ENCODE measurements at places on chromosomes 4 and X.

DNA sequence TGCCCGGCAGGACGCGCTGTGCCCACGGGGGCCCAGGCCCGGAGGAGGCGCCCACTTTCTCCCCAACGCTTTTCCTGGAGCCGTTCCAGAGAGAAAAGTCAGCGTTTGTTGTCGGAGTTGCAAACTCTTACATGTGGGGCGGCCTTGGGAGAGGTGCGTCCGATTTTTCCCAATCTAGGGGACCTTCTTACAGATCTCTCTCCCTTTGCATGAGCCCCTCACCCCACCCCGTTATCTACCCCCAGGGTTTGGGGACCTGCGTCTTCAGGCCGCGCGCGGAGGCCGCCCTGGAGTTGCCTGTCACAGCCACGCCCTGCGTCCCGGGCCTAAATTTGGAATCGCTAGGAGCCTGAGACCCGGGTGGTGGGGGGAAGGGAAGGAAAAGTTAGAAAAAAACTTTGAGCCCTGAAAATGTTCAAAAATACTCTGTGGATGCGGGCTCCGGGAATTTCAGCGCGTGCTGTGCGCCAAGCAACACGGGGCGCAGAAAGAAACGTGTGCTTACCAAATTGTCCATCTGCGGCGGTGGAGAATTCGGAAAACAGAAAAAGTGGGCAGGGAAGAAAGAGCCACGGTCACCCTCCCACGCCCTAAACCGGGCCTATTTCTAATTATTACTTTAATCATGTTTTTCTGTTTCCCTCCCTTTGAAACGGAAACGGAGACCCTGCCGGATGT, 587 bp downstream of the CD99 start:
- no peak for ATAC-seq

DNA sequence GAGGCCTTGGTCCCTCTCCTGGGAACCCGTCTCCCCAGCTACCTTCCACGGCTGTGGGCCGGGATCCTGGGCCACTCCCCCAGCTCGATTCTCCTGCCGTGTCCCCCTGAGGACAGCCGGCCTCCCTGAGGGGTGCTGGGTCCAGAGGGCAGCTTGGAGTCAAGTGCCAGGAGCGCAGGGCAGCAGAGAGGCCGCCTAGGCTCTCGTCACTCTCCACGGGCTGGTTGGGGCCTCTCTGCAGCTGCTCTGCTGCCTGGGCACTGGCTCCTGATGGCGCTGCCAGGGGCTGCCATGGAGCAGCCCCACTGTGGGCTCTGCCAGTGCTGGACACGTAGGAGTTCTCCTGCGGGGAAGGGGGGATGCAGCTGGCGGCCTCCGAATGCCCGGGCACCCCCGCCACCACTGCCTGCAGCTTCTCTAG, 6.7 kb downstream of the IRAK1 start:
- no peak for ATAC-seq

DNA sequence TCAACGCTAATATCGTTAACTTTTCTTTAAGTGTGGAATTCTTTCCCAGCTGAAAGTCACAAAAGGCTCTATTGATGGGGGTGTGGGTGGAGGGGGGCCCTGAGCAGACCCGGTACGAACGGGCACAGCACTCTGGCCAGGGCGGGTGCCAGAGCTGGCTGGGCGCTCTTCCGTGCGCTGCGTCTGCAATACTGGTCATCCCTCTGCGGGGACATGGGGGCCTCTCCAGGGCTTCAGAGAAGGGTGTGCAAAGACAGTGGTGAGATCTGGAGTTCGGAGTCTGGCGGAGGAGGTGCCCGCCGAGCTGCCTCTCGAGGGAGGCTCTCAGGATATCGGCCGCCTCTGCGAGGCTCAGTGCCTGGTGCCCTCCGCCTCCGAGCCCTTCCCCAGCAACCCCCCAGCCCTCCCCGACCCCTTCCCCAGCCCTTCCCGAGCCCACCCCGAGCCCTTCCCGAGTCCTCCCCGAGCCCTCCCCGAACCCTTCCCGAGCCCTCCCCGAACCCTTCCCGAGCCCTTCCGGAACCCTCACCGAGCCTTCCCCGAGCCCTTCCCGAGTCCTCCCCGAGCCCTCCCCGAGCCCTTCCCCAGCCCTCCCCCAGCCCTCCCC, 34.3 kb downstream of the FGFRL1 start:
- ATAC-seq: no peak

DNA sequence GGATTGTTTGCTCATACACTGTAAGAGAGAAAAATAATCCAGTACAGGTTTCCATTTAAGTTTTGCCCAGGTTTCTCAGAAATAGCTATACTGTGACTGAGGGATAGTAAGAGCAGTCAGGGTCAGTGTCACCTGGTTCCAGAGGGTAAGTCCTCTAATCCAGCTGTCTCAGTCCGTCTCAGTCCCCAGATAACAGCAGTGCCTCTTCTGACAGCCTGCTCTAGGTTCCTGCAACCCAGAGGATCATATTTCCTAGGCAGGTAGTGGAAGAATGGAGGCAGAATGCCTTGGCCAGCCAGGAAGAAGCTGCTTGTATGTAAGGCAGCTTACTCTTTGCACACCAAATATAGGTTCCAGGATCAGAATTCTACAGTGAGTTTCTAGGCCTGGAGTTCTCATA, 22.6 kb upstream of the GNRHR start:
- no peak for ATAC-seq

DNA sequence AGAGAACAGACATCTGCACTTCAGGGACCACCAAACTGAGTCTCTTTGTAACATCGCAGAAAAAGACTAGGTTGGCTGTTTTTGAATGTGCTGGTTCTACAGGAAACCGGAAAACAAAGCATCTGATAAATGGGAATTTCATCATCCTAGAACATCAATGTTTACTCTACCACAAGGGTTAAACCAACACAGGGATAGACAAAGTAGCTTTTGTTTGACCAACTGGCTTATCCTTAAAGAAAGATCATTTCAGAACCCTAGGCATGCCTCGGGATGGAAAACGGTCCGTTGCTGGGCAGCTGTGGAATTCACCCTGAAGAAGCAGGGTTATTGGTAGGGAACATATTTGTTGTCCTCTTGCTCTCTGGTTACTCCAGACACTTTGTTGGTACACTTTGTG, 2355.5 kb upstream of the AGA start:
- peak; percentile 42 for ATAC-seq

DNA sequence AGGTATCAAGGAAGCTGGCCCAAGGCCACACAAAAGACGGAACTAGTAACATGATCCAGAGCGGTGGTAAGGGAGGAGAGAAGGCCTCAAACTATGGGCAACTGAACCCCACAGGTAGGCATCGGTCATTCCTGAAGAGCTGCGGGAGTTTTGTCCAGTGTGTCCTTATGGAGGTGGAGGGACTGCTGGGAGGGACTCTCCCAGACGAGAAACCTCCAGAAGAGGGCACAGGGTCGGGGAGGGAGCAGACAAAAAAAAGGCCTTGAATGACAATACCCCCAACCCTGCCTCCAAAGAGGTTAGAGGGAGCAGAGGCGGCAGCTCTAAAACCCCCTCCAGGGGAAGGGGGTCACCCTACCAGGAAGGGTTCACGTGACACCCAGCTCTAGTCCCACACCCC, 6.5 kb downstream of the PQBP1 start:
- ATAC-seq: no peak
